ENCODE measurements at places on chromosomes 3 and 15.

GRCh38 chr3:120823156-120823555, 80.6 kb downstream of the GTF2E1 start:
- no peak for DNase-seq

DNA sequence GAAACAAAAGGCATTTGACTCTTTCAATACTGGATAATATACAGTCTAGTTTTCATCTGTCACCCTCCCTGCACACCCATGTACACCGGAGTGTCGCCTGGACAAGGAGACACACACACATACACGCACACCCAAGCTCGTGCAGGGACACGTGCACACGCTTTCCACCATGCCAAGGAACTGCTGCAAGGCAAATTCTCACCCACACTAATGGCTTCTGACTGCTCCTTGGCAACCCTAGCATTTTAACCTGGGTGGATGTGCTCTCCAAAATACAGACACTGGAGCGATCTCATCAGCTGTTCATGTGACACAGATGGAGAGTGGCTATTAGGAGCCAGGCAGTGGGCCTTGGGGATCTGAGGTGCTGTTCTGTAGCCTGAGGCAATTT, 61.6 kb downstream of the MEIS2 start:
- DNase-seq = no peak

- no peak for DNase-seq
Observed at GRCh38 chr3:57974796-57975388, 33.3 kb upstream of the FLNB start.

DNA sequence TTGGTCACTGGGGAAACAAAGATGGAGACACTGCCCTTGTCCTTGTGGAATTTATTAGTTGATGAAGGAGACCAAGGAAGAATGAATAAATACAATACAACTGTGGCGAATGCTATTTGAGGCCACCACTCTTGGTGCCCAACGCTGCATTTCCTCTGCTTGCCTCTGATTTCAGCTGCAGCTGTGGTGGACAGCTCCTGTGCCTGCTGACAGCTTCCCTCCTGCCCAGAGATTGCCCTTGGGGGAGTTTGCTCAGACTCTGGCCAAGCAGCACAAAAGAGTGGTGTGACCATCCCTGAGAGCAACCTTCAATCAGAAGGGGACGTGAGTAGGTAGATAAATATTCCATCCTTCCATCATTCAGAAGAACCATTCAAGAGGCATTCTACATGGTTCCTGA, 64.6 kb upstream of the FHIT start:
- no peak for DNase-seq

GRCh38 chr3:23776352-23776891, 29.3 kb upstream of the UBE2E1 start:
- DNase-seq = no peak

- DNase-seq = no peak
Observed at GRCh38 chr15:71149646-71150557, 34.6 kb downstream of the THSD4 start.

- DNase-seq = no peak
Observed at GRCh38 chr3:183958775-183959174, 58.9 kb downstream of the ABCC5 start.

- DNase-seq = peak; percentile 88
Observed at GRCh38 chr3:49689046-49689907, at the start of the genes MST1 and RNF123. Gene MST1, minus strand, starts transcription at chr3:49689474. Its CDS starts 783 bp downstream, at chr3:49688691. Gene RNF123, plus strand, starts transcription at chr3:49689557. Its CDS starts 1,609 bp downstream, at chr3:49691166.

DNA sequence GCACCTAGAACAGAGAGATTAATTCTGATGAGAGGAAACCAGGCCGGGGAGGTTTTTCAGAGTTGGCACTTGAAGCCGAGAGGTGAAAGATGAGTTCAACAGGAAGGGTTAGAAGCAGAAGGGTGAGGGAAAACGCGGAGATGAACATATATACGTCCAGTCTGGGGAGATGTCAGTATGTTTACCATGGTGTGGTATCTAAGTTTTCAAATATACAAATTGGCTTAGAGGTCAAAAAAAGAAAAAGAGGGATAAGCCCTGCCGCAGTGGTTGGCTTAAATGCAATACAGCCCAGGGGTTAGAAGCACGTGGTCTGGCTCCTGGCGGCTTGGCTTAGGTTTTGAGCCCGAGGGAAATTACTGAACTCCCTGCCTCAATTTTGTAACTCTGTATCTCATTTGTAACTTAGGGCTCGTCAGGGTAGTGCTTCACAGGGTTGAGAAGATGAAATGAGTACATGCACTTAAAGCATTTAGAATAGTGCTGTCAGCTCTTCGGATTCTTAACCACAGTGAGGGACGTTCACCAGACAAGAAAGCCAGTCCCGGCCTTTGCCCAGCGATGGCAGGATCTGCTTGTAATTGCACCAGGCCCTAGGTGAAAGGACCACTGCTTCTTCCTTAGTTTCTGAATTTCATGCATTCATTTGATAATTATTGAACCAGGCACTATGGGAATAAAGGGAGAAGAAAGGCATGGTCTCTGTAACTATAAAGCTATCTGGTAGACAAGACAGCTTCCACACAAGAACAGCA, 6.4 kb downstream of the HES1 start:
- no peak for DNase-seq

DNA sequence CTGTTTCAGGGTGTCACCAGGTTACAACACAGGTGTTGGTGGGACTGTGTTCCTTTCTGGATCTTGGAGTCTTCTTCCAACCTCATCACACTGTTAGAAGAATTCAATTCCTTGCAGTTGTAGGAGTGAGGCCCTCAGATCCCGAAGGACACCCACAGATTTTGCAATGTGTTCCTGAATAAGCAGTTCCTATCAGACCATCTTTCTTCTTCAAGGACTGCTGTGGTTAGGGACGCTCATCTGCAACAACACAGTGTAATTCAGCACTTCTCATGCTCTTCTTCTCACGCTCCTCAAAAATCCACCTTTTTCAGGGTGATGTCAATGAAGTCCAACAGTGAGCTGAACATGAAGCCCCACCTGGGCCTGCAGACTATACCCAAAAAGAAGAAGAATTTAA, 18.8 kb downstream of the TM2D3 start:
- DNase-seq = no peak

DNA sequence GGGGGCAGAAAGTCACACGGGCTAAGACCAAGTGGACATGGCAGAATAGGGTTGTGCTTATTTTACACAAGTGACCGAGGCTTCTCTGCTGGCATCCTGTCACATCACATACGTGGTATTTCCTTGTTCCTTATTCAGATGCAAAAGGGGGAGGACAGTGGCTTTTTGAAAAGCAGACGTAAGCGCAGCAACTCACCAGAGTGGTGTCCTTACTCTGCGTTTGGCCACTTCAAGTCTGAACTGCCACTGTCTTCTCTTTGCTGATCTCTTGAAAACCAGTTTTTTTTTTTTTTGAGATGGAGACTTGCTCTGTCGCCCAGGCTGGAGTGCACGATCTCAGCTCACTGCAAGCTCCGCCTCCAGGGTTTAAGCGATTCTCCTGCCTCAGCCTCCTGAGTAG, 113.2 kb downstream of the SOX2 start:
- no peak for DNase-seq

GRCh38 chr15:47551079-47551478, 166.2 kb upstream of the SEMA6D start:
- no peak for DNase-seq

DNA sequence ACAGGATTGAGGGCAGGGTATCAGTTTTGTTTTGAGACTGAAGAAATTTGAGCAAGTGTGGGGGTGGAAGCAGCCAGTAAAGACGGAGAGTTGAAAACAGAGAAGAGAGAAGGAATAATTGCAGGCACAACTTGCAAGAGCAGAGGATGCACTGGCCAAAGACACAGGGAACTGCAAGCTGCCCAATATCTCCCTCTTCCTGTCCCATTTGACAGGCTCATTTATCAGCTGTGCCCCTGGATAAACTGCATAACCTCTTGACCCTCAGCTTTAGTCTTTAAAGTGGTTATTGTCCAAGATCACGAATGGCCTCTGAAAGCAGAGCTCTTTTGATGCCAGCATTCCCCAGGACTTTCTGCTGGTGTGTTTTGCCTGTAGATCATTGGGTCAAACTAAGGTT, 5.0 kb upstream of the RAMAC start:
- DNase-seq = no peak

DNA sequence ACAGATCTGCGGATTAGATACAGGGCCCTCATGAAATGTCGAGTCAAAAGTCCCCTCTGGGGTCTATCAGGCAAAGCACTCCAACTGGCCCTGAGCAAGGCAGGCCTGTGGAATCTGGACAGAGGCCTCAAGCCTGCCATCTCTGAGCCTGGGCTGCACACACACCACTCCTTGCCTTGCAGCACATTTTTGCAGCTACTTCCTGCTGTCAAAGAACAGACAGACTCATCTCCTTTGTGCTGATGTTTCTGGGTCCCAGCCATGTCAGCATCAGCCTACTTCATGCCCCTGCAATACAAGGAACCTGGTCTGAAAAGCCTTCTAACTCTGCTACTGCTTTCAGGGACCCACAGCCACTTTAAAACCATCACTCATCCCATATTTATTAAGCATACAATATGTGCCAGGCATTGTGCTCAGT, 60.6 kb upstream of the IL12A start:
- no peak for DNase-seq

GRCh38 chr3:107660306-107660976, 137.7 kb downstream of the BBX start:
- peak; percentile 35 for DNase-seq

- DNase-seq = no peak
Observed at GRCh38 chr3:188294823-188295487, 141.0 kb downstream of the LPP start.

- DNase-seq = no peak
Observed at GRCh38 chr3:98900265-98901118, 1.0 kb downstream of the DCBLD2 start.

DNA sequence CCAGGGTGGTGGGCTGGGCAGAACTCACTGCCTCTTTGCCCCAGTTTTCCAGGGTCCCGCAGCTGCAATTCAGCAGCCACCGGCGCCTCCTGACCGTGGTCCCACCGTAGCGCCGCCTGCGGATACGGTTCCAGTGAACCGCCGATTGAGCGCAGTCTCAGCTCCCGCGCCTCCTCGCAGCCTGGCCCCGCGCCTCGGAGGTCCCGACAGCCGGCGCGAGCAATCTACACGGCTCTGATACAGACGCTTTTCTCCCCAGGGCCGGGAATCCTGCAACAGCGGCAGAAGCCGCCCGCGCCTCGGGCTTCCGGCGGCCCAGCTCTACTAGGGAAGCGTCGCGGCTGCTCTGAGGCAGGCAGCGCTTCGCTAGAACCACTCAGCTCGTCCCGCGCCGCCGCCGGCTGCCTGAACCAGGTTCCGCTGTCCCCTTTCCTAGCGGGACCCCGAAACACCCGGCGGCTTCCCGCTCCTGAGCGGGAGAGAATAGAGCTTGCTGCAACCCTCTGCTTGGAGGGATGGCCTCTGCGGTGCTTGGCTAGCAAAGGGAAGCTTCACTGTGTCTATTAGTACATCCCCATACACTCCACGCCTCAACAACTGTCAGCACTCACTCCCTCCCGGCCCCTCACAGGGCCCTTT, 3.1 kb downstream of the FOXL2NB start:
- DNase-seq = no peak

DNA sequence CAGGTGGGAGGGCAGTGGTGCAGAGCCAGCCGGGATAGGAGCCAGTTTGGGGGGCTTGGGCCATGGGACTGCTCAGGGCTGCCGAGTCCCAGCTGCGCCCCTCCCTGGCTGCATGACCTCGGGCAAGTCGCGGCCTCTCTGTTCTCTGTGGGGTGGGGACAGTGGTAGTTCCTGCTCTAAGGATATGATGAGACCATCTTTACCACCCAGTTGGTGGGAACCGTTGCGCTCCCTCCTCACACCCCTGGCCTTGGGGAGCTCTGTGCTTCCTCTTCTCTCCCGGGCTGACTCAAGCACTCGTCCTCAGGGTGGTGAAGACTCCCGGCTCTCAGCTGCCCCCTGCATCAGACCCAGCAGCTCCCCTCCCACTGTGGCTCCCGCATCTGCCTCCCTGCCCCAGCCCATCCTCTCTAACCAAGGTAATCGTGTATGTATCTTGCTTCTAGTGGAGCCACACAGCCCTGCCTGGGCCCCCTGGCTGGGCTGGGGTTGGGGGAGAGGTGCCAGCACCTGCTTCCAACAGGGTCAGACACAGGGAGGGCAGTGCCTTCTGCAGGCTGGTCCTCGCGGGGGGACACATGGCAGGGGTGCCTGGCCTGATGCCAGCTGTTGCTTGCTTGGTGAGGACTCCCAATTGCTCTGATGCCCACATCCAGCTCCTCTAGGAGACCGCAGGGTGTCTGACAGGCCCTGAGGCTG, 15.1 kb upstream of the STAB1 start:
- DNase-seq = no peak

DNA sequence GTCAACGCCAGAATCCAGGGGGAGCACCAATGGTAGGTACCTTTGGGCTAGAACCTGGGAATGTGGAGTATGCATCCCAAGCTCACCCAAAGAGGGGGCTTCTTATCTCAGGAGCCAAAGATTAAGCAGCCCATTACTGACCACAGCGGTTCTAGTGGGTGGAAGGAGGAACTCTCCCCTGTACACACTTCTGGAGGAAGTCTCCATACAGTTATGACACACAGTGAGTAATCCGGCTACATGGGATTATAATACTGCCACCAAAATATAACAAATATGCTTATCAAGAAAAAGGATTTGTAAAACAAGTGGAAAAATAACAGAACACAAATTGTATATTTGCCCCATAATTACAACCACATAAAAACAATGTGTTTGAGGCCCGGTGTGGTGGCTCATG, 8.4 kb downstream of the MYO1E start:
- no peak for DNase-seq

DNA sequence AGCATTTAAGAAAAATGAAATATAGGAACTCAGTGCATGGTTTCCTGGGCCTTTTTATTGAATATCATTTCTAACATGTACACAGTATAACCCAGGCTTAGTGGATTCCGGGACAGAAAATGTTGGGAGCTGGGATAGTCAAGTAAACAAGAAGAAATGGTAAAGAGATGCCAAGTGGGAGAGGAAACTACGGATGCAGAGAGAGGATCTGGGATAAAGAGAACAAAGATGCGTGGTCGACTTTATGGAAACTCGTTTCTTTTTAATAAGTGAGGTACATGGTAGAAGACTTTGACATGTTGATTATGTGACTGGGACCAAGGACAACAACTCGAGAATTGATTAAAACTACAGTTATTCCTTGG, 1.2 kb upstream of the GPR176 start:
- DNase-seq = no peak

GRCh38 chr3:160612386-160613075, 47.2 kb upstream of the KPNA4 start:
- DNase-seq = no peak

DNA sequence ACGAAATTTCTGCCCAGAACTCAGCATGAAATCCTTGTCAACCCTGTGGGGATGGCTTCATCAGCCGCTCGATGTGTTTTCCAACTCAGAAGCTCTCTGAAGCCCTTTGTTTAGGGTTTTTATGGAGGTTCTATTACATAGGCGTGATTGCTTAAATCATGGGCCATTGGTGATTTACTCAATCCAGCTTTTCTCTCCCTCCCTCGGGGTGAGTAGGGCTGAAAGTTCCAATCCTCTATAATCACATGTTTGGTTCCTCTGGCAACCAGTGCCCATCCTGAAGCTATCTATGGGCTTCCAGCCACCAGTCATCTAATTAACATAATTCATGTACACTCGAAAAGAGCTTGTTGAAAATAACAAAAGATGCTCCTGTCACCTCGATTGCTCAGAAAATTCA, 51.6 kb downstream of the GATM start:
- DNase-seq = no peak

Measured in hematopoietic multipotent progenitor cell treated with erythropoietin and hydrocortisone succinate and interleukin-3 and kit ligand, for 15 days (in vitro differentiated cells).